ENCODE measurements at places on chromosomes 1 and 21.

DNA sequence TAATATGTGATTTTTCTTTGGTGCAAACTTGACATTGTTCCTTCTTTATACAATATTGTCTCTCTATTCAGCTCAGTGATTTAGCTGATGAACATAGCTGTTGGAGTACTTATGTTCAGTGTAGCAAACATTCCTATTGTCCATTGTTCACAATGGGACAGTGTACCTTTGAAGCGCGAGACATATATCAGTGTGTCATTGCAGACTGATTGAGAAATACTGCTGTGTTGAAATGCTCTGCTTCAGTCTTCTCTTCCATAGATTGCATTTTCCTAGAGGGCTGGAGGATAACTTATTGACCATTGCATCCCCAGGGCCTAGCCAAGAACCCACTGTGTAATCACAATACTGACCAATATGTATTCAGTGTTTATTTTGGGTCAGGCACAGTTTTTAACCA, 46.5 kb downstream of the HLX start:
- DNase-seq: no peak

DNA sequence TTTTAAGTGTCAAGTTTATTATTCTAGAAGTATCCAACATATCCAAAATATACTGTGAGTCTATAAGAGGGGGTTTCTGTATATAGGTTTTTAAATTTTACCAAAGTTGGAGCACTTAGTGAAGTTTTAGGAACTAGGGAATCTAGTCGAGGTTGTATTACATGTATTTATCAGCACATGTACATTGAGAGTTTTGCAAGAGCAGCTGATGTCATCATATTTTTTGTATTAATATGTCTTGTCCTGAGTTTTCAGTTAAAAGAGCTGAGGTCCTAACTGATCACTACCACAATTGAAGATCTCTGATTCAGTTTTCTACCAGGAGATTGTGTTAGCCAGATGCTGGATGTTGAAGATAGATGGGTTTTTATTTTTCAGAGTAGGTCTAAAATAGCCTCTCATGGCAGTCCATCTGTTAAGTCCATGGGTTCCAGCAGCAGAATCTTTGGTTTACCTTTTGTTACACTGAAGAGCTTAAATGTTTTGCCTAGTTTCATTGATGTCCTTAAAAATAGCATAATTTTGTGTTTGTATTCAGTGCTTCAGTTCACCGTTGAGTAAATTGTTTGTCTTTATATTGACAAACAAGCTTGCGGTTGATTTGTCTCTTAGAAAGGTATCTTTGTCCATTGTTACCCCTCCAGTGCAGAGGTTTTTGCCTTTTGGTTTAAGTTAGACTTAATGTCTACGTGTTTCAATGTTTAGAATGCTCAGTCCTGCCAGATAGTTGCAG, 16.0 kb downstream of the YBX1 start:
- no peak for DNase-seq

- DNase-seq: no peak
These were observed 33.6 kb downstream of the CD55 start for GRCh38 chr1:207355060-207355459.

DNA sequence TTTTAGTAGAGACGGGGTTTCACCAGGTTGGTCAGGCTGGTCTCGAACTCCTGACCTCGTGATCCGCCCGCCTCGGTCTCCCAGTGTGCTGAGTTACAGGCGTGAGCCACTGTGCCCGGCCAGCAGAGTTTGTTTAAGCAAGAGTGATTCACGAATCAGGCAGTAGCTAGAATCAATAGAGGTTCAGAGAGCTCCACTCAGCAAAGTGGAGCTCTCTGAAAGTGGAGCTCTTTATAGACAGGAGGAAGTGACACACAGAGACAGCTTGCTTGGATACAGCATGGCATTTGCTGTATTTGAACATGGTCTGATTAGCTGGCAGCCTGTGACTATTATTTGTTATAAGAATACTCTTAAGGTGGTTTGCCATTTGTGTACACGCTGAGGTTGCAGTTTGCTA, 27.1 kb upstream of the CD34 start:
- no peak for DNase-seq

GRCh38 chr1:208595745-208596144, 351.6 kb upstream of the PLXNA2 start:
- DNase-seq: no peak

- no peak for DNase-seq
These were observed 5.4 kb downstream of the NUAK2 start for GRCh38 chr1:205316161-205316566.

- DNase-seq: no peak
These were observed 18.3 kb downstream of the ZNHIT6 start for GRCh38 chr1:85689775-85690404.

GRCh38 chr1:91895832-91896556, 10.0 kb upstream of the TGFBR3 start:
- no peak for DNase-seq

DNA sequence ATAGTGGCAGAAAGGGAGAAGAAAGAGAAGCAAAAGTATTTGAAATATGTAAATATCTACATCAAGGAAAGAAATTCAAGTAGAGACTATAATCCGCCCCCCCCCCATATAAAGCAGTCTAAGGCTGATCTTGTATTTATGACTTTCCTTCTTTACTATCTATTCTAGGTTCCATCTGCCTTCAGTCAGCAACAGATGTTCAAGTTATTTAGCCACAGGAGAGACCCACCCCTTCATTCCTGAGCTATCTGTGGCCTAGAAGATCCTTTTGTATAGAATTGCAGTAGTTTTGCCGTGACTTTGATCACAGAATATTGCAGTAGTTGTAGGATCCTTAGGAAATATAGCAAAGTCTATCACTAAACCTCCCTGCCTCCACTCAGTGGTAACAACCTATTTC, 10.7 kb upstream of the BSDC1 start:
- no peak for DNase-seq

DNA sequence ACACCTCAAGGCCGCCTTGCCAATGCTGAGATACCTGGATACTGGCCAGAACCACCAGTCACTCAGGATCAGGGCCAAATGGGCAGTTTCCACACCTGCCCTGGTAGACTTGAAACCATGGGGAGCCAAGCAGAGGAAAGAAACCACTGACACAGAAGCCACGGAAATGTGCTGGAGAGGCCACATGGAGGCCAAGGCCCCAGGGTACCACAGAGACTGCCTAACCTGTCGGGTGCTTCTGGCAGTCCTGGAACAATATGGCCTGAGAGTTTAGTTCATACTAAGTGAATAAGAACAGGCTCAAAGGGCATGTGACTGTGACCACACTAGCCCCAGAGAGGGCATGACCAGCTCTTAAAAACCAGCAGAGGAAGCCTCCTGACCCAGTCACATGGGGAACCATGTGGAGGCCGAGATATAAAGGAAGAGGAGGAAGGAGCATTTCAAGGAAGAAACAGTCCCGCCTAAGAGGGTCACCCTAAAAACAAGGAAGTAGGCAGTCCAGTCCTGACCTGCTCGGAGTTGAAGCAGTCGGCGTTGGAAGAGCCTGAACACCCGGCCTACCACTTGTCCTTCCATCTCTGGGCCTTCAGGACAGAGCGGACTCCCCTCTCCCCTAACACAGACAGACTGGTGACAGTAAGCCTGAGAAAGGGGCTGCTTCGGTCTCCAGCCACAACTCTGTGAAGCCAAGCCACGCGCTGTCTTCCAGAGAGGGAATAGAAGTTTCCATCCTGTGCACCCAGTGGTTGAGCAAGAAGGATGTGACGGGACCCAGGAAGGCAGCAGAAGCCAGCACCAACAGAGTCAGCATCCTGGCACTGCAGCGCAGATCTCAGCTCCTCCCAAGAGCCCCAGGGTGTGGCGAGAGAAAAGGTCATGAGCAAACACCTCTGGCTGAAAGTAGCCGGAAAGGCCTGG, at the start of gene DENND2D:
Gene DENND2D, minus strand, starts transcription at position 766 of the 921 bp plus-strand sequence. Its CDS starts 187 bp downstream, at position 579.
- no peak for DNase-seq

- no peak for DNase-seq
These were observed 431 bp upstream of the C1orf52 start for GRCh38 chr1:85259912-85260274.

DNA sequence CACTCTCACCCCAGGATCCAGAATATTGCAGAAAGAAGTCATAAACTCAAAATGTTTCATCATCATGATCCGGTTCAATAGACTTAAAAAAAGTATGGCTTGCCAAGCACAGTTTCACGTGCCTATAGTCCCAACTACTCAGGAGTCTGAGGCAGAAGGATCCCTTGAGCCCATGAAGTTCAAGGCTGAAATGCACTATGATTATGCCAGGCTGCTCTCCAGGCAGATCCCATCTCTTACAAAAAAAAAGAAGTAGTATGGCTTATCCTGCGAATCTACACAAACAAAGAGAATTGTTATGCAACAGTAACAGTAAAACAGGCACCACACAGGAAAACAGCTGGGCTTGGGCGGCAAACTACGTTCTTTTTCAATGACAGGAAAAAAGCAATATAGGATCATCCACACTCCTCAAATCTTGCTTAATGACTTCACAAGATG, 76.2 kb downstream of the EIF4G3 start:
- no peak for DNase-seq

- no peak for DNase-seq
These were observed 14.8 kb upstream of the ZDHHC18 start for GRCh38 chr1:26811708-26812107.

- DNase-seq: no peak
These were observed 73.6 kb downstream of the CRB1 start for GRCh38 chr1:197341626-197342025.

DNA sequence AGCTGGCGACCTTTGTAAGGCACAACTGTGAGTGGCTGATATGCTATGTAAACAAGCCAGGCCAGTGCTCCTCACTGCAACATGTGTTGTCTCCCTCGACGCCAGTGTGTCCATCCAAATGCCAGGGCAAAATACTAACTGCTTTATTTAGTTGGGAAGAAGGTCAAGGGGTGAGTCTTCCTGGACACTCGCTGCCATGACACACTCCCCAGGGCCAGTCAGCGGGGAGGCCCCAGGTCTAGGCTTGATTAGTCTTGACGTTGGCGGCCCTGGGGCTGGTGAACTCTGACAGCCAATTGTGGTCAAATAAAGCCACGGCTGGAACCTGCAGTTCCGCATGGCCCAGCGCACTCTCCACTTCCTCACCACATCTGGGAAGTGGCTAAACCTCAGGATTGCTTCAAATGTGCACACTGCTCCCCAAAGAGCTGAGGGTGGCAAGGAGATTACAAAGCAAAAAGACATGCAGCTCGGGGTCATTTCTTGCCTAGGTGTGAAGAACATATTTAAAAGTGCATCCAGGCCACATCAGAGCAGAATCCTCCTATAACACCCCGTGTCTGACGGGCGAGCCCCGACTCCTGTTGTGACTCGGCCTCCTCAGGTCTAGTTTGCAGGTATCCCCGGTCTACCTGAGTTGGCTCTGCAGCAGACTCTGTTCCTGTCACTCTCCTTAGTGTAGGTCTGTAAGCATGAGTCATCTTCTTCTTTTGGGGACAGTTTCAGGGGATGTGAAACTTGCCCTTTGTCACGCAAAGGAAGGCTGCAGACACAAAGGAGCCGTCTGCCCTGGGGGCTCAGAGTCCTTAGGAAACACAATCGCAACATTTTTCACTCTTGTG, 183.5 kb downstream of the RUNX1 start:
- no peak for DNase-seq

DNA sequence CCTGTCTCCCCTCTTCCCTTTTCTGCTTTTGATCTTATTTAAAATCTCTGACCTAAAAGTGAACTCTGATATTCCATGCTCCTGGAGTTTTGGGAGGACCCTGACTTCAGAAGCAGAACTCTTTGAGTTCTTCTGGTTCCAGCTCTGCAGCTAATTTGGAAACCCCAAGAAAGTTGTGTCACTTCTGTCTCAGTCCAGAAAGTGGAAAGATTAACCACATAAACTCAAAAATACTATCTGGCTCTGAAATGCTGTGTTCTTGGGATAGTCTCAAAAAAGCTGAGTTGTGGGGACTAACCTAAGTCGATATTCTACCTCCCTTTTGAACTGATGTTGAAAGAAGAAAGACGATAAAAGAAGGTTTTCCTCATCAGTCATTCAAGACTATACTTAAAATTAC, 59.8 kb downstream of the ITPKB start:
- no peak for DNase-seq

DNA sequence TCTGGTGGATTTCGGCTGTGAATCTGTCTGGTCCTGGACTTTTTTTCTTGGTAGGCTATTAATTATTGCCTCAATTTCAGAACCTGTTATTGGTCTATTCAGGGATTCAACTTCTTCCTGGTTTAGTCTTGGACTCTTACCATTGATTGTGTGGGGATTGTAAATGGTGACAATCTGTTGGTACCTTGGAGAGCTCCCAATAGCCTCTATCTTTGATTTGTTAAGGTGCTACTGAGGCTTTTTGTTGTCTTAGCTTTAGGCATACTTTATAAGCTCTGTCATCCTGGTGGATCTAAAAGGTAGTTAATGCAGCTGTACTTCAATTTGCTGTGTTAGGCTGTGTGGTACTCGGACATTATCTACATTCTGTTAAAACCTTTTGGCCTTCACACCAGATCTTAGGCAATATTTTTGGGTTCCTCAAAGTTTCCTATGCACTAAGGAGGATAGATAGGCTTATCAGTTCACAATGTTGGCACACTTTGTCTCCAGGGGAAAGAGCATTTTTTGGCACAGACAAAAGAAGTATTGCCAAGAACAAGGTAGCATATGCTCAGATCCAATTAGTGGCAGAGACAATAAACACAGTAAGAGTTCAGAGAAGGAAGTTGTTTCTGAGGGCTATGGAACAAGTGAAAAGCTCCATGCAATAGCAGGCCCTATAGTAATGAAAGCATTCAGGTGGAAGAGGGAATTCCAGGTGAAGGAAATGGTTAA, 230.4 kb downstream of the PDE4B start:
- DNase-seq: no peak

DNA sequence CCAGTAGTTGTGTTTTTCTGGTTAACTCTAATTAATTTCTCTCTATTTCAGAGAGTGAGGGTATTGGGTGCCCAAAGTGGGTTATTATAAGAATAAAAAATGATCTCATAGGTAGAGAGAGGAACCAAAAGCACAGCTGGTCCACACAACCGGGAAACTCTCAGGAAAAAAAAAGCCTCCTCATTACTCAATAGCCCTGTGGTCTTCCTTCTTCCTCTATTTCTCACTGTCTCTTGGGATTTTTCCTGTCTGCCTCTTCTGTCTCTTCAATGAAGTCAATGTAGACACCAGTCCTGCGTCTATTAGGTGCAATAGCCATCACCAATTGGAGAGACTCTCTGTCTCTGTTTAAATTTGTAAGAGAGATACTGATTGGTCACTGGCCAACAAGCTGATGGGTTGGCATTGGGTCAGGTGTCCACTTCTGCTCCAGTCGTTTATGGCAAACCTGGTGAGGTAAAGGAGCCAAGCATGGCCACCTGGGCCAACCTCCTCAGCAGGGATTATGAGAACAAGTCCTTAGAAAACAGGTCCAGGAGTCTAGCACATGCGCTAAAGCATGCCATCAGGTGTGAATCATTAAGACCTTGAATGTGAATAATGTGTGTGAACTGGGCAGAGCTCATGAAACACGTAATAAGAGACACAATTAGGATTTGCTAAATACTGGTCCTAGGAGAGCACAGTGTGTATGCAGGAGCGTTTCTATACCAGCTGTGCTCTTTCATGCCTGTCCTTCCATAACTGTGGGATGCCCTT, 443.0 kb upstream of the RUNX1 start:
- no peak for DNase-seq

- no peak for DNase-seq
These were observed 177.5 kb downstream of the HIVEP3 start for GRCh38 chr1:41741244-41741643.
